ENCODE measurements at places on chromosomes 4 and X. TPM values are rescaled to one million over a fixed set of nuclear protein-coding genes. Genes with fewer than 3 reads are reported as not detected.
A peak's percentile ranks its signal among the peaks of the same experiment; 100 is the strongest.

Gene HTN1
- total RNA-seq: not detected

Gene SPANXC
- total RNA-seq: not detected

Gene PCDH11X
- 0.40 TPM for total RNA-seq

Gene NDNF
- 381 TPM for total RNA-seq

Gene MAGEA1
- total RNA-seq: not detected

DNA sequence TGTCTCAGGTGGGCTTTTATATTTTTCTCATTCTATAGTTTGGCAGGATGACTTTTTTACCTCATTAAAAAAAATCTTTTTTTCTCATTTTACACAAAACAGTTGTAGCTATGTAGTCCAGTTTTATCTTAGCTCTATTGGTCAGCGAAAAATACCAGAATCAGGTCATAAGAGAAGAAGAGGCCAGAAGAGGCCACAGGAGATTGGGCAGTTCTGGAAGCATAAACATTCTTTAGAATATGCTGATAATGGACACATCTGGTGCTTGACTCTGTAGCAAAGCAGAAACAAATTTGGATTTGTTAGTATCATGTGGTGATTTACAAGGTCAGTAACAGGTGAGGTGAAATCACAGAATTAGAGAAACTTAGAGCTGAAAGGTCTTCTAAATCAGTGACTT, 66.6 kb upstream of the ARHGAP24 start:
- H3K27ac ChIP-seq: no peak overlapping the region
- no peaks in the 10 kb centered on the region for H3K27me3 ChIP-seq
- no peak overlapping the region for H3K4me3 ChIP-seq
- H3K4me1 ChIP-seq: no peaks in the 10 kb centered on the region
- no peaks in the 10 kb centered on the region for H3K36me3 ChIP-seq

- no peak overlapping the region for H3K4me3 ChIP-seq
- DNase-seq: peak; percentile 32
- H3K4me1 ChIP-seq: no peaks in the 10 kb centered on the region
- H3K36me3 ChIP-seq: no peaks in the 10 kb centered on the region
These were observed 7.1 kb downstream of the AWAT2 start for GRCh38 chrX:70042399-70043371.

All from lung (tissue), 17 donors.